Muscle of back (tissue), 13 donors: ENCODE measurements at places on chromosomes 16 and 17.

DNA sequence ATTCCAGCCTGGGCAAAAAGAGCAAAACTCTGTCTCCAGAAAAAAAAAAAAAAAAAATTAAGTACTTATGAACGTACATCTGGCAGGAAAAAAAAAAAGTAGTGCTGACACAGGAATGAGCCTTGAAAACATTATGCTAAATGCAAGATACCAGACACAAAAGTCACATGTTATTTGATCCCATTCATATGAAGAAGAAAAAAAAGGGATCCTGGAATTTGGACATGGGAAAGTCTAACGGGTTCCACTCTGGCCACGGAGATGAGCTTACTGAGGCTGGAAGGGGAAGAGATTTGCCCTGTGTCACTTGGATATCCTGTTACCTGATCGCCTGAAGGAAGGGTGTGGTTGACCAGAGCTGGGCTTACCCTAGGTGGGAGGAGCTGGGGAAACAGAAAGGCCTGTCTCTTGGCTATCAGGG lies 251.9 kb downstream of the PARN start:
- DNase-seq = peak; percentile 61

- DNase-seq = no peak
These were observed 77.0 kb upstream of the TMEM132E start for GRCh38 chr17:34502426-34502825.

GRCh38 chr17:9434642-9435057 lies 141.0 kb downstream of the STX8 start:
- DNase-seq = no peak

DNA sequence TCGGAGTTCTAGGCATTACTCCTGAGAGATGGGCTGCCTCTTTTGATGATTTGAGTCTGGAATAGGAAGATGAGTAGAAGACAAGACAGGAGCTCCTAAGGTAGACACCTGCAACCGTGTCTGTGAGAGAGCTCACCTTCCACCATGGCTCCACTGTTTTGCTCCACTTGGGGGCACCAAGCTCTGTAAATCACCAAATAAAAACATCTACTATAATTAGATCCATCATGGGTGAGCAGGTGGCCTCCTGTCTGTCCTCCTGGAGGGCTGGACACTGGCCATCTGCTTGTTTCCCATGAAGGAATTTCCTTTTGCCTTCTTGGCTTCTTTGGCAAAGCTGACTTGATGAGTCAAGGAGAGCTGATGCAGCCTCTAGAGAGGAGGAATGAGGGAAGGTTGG lies 179.0 kb downstream of the HAPSTR1 start:
- no peak for DNase-seq

- no peak for DNase-seq
These were observed 21.6 kb upstream of the MSI2 start for GRCh38 chr17:57234739-57235092.

DNA sequence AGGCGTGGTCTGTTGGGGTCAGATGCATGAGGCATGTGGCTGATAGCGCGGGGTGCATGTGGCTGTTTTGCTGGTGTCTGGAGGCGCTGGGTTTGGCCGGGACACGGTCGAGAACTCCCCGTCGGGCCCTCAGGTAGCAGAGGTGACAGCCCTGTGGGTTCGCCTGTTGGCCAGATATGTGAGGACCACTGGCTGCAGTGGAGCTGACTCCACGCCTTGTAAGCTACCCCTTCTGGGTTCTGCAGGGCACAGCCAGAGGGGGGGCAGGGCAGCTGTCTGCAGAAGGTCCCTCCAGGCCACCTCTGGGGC lies 38.5 kb downstream of the SOX8 start:
- no peak for DNase-seq

GRCh38 chr17:17950806-17951205 lies 21.4 kb downstream of the TOM1L2 start:
- no peak for DNase-seq

- no peak for DNase-seq
These were observed 181.9 kb downstream of the CNTNAP4 start for GRCh38 chr16:76459111-76459510.

DNA sequence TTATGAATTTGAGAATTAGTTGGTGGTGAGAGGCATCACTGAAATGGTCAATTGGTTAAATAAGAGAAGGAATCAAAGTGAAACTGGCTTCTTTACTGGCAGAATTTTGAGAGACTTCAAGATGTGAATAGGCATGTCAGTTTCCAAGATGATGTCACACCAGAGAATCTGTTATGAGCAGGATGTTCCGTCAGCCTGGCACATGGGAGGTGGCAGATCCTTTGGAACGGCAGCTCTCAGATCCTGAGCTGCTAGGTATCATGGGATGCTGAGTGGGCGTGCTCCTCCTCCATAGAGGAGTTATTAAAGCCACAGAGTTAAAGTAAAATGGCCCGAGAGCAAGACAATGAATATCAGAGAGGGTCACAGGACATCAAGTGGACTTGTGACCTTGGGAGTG lies 444.3 kb upstream of the HSBP1 start:
- no peak for DNase-seq

GRCh38 chr17:67639555-67639954 lies 78.2 kb upstream of the NOL11 start:
- DNase-seq = no peak

- DNase-seq = no peak
These were observed 385 bp downstream of the CFAP119 start for GRCh38 chr16:30761427-30761927.

GRCh38 chr17:64161380-64162176 lies 31.6 kb upstream of the ERN1 start:
- no peak for DNase-seq
